Spinal cord (tissue), 10 donors: ENCODE measurements at places on chromosomes 3 and 15.

GRCh38 chr15:30922480-30923311 is 19.0 kb downstream of the FAN1 start:
- DNase-seq, result peak; percentile 80

- DNase-seq, result no peak
These were observed 161.3 kb downstream of the KLF13 start for GRCh38 chr15:31487811-31488436.

GRCh38 chr15:89387140-89387903 is 52.7 kb upstream of the POLG start:
- DNase-seq, result no peak

- no peak for DNase-seq
These were observed 3.0 kb downstream of the RPL32 start for GRCh38 chr3:12838179-12838965.

DNA sequence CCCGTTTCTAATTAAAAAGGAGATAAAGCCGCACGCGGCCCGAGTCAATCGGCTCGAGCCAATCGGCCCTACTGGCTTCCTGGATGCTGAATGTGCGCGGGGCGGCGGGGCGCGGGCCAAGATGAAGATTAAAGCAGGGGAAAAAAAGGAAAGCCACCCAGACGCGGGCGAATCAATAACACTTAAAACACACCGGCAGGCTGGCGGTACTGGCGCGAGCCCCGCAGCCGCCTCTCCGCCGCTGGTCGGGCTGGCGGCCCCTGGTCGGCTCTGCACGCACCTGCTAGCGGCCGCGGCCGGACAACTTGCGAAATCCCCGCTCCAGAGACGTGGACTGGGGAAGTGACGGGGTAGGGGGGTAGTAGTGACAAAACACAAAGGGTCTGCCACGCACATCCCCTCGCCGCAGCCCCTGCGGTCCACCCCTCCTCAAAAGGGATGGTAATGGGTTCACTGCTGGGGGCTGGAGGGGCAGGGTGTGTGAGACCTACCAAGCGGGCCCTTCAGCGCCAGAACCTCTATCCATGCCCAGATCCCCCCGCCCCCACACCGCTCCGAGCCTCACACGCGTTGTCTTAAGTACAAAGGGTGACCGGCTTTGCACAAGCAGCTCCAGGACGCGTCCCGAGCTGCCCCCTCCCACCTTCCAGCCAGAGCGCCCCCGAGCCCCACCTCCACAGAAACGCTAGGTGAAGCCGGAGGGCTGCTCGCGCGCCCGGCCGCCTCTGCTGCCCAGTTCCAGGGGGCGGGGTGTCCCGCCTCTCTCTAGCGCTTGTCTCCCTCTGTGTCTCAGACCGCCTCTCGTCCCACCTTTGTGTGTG is 1.4 kb downstream of the WNT7A start:
- DNase-seq, result no peak

- no peak for DNase-seq
These were observed 77.0 kb downstream of the INO80 start for GRCh38 chr15:41039121-41039520.

DNA sequence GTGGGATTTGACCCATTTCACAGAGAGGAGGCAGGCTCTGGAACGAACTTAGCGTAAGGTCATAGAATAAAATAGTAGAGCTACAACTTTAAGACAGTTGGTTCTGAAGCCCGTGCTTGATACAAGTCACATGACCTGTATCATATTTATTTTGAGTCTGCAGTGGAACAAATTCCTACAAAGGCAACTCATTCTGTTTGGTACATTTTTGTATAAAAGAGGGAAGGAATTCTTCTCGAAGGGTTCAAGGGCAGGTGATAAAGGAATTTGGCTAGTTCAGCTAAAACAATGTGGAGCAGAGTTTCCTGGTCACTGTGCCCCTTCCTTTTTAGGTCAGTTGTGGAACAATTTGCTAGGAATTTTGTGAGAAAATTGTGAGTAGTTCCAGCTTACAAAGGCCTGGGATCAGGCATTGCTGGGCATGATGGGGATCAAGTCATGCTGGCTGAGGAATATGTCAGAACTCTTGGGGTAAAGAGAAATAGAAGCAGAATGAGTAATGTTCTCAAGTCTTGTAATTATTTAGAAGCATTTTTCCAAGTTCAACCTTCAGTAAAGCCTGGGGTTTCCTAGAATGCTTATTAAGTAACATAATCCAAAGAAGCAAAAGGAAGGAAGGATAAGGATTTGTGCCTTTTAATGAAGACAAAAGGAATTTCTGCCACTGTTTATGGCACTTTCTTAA is 19.1 kb downstream of the USP3 start:
- no peak for DNase-seq

DNA sequence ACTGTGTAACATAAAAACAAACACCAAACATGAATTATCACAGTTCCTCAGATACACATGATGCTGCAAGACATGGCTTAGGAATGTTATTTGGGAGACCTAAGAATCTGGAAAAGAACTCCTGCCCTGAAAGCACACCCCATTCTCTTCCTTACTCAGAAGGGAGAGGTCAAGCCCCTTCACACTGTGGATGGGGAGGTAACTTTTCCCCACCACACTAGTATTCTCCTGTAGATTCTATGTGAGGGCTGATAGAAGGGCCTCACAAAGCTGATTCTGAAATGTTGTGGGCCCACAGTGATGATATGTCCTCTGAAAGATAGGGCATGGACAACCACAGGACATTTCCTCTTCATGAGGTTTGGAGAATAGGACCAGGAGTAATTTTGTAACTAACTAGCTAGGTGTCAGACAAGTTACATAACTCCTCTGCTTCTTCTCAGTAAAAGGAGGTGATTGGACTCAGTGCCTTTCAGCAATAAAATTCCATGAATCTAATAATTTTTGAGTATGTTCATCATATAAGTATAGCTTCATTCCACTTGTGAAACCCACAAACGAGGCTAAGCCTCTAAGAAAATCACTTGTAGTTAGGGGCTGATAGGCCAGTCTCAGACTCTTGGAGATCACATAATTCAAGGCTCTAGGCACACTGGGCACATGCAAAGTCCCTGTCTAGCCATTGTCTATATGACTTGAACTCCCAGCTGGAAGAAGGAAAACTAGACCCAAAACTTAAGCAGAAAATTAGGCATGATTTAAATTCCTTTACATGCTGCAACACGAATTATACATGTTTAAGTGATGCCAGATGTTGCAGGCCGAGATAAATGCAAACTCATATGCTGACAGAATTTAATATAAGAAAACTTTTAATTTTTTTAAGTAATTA is 7.5 kb downstream of the PTX3 start:
- no peak for DNase-seq

DNA sequence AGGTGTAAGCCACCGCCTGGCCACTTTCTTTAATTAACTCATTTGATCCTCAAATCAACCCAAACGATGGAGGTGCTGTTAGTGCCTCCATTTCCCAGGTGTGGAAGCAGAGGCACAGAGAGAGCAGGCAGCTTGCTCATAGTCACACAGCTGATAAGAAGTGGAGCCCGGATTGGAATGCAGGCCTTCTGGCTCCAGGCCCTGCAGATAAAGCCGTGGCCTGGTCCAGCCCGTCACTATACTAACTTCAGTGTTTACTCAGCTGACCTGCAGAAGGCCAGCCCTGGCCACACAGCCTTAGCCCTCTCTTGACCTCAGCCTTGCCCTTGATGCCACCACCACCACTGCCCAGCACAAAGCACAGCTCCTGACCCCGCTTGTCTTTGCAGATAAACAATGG is 116.7 kb downstream of the NUP210 start:
- DNase-seq, result no peak

GRCh38 chr3:46935168-46935858 is 41.2 kb downstream of the CCDC12 start:
- DNase-seq, result no peak

GRCh38 chr3:185961675-185962232 is 23.9 kb upstream of the TRA2B start:
- no peak for DNase-seq

GRCh38 chr3:191762323-191762960 is 301.5 kb downstream of the PYDC2 start:
- DNase-seq, result peak; percentile 13

GRCh38 chr15:57609805-57610529 is 18.3 kb downstream of the MYZAP start:
- DNase-seq, result no peak

- DNase-seq, result no peak
These were observed 32.4 kb downstream of the ADAMTS17 start for GRCh38 chr15:100309109-100310040.

- no peak for DNase-seq
These were observed 7.4 kb upstream of the TGM5 start for GRCh38 chr15:43274136-43274535.

DNA sequence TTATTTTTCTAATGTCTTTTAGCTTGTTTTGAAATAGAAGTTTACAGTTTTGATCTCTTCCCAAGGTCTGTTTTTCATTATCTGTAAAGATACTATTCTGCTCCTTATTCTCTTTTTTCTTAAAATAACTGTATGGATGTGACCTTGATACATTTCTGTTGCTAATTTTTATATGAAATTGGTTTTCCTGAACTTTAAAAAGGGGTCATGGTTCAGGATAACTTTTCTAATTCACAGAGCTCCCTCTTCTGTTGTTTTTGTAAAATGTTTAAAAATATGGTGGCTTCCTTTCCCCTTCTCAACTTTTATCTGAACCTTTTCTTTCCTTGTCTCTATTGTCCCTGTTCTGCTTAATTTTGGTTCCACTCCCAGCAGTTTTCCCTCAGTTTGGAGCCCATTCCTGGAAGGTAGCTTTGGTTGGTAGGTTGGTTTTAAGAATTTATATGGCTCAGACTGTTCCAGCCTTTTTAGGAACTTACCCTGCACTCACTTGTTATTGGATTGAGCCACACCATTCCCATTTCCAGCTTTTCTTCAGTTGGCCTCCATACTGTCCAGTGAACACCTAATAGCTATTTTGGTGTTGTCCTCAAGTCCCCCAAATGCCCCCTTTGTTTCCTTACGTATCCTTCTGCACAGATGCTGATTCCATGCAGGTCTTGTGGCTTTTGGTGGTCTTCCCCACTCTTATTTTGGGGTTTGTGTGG is 70.3 kb downstream of the SLMAP start:
- DNase-seq, result no peak

DNA sequence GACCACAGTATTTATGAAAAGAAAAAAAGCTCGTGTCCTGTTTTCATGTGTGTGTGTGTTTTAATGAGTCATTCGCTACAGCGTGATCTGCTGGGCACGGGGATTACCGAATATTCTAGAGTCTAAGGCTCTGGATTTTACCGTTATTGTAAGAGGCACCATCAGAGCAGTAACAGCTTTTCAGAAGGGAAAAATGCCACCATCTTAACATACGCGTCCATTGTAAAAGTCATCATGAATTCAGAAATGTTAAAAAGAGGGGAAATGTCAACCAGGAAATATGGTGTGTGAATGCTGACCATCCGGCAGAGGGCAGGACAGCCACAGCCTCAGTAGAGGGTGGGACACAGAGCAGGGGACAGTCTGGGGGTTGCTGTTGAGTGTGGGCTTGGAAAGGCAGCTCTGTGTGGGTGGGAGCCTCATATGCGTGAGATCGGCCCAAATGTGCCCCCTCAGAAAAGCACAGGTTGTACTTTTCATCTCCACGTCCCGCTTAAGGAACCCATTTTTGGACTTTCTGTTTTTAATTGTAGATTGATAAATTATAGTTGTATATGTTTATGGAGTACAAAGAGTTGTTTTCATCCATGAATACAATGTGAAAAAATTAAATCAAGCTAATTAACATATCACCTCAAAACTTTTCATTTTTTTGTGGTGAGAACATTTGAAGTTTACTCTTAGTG is 69.6 kb downstream of the ASB7 start:
- no peak for DNase-seq

DNA sequence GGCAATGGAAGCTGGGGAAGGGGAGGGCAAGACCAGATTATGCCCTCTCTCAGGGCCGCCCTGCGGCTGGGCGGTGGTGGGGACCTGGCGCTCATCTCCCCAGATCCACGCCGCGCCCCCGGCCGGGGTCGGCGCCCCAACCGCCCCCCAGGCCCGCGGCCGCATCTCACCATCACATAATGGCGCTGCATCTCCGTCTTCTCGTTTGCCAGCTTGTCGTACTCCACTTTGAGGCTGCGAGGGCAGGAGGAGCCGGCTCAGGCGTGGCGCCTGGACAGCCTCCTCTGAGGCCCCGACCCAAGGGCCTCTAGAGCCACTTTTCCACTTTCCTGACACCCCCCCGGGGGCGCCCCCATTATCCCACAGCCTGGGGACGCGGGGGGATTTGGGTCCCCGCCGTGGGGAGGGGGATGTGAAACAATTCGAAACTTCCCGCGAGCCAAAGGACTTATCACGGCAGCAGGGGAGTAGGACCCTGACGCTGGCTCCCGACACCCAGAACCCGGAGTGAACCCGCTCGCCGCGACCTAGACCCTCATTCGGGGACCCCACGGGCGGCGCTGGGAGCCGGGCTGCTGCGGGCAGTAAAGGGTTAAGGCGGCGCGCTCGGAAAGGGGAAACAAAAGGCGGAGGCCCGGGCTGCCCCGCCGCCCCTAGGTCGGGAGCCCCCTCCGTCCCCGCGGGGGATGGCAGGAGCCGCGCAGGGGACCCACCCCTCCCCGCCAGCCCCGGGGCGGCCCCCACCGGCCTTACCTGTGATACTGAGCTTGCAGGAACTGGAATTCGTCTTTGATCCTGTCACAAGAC is 2.1 kb downstream of the TLE3 start:
- no peak for DNase-seq

GRCh38 chr3:50135964-50136363 is 19.2 kb upstream of the SEMA3F start:
- no peak for DNase-seq

- peak; percentile 22 for DNase-seq
These were observed 133.2 kb upstream of the TOPAZ1 start for GRCh38 chr3:44108481-44108880.

DNA sequence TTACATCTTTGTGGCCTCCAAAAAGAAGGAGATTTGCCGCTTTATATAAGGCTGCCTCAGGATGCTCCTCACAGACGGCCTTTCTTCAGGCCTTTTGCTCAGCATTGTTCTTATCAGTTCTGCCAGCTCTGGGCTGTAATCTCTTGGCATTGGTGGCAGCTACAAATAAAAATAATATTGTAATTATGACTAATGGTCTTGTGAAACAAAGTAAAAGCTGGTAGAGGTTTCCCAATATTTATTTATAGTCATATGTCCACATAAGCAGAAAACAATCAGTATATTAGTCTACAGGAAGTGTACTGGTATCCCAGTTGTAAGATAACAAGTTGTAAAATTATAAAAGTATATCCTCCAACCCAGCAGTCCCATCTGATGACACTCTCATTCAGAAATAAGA is 7.3 kb downstream of the NEK4 start:
- no peak for DNase-seq

- peak; percentile 32 for DNase-seq
These were observed at the start of gene LHFPL4 for GRCh38 chr3:9553021-9553947. TSS of gene LHFPL4 (minus strand) at chr3:9553822. CDS start at chr3:9552679, 1,143 bp downstream.
